ENCODE measurements at places on chromosomes 12 and 14.

DNA sequence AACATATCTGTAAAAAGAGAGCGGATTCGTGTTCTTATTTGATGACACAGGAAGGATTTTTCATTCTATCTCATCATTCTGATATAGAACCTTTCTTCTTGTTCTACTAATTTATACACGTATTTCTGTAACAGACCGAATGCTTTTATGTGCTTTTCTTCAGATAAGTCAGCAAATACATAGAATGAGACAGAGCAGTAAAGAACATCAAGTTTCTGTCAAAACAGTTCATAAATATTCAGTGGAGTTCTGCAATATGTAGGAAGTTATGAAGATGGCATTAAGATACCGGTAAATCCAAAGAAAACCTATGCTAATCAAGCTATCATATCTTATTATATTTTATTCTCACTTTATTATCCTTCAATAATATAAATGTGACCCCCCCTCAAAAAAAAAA is 280.6 kb downstream of the EGLN3 start:
- DNase-seq: no peak

DNA sequence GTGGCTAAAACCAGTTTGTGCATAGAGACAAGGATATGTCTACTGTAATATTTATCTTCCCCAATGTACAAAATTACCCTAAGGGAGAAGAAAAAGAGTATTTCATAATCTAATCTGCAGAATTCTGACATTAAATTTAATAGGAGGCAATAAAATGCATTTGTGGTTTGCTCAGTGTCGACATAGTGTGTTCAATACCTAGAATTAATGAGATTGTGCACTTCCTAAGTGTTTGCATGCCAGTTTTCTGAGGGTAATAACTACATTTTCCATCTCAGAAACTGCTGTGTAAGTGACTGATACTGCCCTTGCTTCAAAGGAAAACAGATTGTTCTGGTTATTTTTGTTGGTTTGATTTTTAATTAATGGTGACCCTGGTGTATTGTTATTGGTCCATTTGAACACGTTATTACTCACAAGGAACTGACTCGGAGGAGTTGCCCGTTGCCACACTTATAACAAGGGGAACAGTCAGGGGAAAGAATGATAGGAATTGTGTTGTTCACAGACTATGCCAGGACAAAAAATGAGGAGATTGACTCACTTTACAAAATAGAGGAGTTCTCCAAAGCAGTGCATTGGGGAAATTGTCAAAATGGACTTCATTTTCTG is 960.3 kb upstream of the TMEM132C start:
- DNase-seq: no peak

GRCh38 chr14:92942576-92942975 is 19.6 kb downstream of the CHGA start:
- no peak for DNase-seq

DNA sequence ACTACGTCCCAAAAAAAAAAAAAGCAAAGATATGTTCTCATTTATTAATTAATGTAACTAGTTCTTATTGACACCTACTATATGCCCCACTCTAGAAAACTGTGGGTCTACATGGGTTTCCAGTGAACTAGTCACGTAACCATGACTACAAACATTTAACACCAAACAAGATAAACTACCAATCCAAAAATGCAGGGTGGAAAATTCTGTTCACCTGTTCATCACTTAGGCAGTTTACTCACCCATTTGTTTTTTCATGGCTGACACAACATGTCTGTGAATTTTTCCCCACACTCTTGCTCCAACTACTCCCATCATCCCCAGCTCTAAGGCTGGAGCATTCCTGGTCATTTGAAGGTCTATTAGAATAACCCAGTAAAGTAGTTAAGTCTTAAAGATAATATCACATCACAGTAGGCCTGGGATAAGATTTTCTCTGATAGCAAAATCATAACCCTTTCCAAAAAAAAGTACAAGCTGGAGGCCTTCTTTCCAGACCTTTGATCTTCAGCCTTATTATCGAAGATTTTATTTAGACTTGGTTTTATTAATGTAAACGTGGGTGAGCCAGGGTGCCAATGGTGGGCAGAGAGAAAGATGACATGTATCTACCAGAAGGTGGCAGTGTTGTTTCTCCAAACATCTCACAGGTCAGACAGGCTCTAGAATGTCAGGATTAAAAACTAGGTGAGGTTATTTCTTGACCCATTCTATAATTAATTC is 61.6 kb upstream of the DAAM1 start:
- no peak for DNase-seq
